GM04504 (cell line): ENCODE measurements at places on chromosomes 12 and 14.

DNA sequence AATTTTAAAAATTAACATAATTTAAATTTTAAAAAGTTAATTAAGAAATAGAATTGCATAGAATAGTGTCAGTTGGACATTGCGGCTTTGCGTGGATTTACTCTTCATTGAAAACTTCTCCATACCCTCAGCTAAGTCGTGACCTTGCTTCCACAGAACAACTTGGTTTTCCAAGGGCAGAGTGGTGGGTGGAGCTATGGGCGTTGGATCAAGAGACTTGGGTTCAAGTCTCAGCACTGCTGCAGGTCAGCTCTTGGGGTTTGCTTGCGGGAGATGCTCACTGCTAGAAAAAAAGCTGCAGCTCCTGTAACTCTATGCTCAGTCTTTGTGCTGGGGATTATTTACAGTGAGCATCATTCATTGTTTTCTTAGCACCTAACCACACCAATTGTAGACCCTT is 133.7 kb downstream of the PRIMA1 start:
- no peak for DNase-seq

DNA sequence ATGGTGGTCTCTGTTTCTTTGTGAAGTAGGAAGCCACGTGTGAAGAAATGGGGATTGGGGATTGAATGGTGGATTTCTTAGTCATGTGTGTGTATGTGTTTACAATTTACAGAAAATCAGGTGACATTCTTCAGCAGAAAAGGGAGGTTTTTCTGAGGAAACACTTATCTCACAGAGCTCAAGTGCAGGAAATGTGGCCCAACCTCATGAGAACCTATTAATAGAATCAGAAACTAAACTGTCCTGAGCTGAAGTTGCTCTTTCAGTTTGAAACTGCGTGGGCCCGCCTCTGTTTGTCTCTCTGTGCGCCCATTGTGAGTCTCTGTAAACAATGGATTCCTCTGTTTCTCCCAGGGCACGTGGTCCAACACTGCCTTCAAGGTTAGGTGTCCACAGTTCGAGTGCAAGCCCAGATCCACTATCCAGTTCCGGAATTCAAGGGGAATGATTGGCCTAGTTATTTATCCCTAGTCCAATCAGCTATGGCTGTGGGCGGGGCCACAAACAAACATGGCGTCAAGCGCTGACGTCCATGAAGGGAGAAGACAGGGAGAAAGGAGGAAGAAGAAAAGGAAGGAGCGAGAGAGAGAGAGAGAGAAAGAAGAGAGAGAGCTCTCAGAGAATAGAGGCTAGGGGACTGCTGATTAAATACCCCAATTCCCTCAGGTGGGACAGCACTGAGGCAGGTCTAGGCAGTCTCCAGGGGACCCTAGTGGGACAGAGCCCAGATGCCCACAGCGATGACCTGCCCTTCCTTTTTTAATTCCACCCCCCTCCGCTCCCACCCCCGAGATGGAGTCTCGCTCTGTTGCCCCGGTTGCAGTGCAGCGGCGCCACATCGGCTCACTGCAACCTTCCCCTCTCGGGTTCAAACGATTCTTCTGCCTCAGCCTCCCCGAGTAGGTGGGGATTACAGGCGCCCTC is 31.4 kb upstream of the C12orf76 start:
- DNase-seq, result no peak

- no peak for DNase-seq
These were observed 278.9 kb upstream of the GARIN2 start for GRCh38 chr14:66910311-66910840.

GRCh38 chr12:123134271-123134671 is 16.6 kb downstream of the PITPNM2 start:
- no peak for DNase-seq

- no peak for DNase-seq
These were observed 149.4 kb downstream of the DICER1 start for GRCh38 chr14:95007921-95008320.

DNA sequence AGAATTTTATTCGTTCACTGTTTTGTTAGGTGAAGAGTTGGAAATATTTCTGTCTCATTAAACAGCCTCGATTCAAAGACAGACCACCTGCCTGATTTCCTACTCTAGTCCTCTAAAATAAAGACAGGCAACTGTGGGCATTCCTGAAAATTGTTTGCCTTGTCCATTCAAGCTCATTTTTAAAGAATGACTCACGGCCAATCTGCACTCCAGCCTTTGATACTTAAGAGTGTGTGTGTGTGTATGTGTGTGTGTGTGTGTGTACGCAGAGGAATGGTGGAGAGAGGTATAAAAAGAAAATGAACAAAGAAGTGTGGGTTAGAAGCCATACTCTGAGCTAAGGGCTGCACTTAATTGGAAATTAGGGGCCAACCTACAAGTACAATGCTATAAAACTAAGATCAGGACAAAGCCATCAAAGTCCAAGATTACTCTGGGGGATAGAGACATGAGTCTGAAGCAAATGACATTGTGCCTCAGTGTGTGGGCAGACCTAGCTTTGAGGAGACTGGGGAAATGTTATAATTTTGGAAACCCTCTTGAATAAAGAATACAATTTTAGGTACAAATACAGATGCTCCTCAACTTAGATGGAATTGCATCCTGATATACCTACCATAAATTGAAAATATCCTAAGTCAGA is 45.6 kb upstream of the SOCS2 start:
- DNase-seq, result peak; percentile 65

DNA sequence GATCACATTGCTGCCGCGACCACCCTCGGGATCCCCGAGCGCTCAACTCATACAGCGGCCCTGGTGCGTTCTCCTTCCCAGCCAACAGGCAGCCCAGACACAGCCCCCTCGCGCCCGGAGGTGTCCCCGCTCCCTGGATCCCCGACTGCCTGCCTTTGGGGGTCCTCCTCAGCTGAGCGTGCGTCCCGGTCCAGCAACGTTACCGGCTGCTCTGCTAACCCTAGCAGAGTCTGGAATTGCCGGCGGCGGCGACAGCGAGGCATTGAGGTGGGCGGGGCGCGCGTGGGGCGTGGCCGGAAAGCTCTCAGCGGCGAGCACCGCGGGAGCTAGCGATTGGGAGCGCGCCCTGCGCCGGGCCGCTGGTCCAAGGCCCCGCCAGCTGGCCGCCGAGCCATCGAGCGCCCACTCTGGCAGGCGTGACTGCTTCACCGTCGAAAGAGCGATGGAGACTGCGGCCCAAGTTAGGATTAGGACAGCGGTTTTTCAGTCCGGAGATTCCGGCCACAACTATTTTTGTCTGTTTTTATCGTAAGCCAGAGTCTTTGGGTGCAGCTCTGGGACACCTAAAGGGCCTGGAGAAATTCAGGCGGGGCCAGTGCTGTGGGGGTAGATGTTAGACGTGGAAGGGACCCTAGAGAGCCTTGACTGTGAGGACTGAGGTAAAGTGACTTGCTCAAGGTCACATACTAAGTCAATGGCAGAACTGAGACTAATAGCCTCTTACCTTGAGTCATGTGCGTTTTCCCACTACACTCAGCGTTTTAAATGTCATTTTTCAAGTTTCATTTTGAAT is at the start of gene HEATR5A:
TSS of gene HEATR5A (minus strand) at position 232 of the 793 bp plus-strand sequence. CDS start 17,575 bp downstream, outside the sequence.
- peak; percentile 92 for DNase-seq

DNA sequence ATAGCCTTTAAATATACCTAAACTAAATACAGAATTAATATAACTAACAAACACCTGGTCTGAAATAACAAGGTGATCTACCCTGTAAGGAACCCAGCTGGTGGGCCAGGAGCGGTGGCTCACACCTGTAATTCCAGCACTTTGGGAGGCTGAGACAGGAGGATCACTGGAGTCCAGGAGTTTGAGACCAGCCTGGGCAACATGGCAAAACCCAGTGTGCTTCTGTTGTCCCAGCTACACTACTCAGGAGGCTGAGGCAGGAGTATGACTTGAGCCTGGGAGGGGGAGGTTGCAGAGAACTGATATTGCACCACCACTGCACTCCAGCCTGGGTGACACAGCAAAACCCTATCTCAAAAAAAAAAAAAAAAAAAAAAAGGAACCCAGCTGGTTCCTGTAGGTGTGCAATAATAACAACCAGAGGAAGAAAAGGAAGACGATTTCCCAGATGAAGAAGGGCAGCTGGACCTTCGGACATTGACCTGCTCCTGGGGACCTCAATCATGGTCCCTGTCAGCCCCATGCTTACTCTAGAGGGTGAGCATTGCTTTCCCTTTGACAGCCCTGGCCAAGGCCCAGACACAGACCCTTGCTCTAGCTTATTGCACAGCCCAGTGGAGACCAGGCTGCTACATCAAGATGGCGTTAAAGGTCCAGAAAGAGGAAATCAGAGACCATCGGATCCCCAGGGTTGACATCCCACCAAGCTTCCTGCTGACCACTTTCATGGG is 5.4 kb downstream of the FOS start:
- no peak for DNase-seq

DNA sequence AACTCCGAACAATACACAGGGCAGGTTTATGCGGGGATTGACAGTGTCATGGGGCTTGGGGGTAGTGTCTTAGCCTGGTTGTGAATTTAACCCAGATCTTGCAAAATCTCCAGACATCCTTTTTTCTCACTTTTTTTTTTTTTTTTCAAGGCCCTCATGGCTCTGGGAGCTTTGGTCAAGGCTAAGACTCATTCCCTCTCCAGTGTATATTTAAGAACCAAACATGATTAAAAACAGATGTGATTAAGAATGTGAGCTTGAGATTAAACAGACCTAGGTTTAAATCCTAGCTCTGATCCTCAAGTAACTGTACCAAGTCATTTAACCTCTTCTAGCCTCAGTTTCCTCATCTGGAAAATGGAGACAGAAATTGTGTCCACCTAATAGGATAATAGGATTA is 151.7 kb upstream of the FUT8 start:
- peak; percentile 58 for DNase-seq

GRCh38 chr12:57604454-57604991 is at the start of gene DTX3:
Gene DTX3, plus strand, starts transcription at chr12:57604824. Its CDS starts 1,694 bp downstream, at chr12:57606518.
- no peak for DNase-seq

GRCh38 chr14:102927878-102928411 is 5.5 kb downstream of the AMN start:
- no peak for DNase-seq

DNA sequence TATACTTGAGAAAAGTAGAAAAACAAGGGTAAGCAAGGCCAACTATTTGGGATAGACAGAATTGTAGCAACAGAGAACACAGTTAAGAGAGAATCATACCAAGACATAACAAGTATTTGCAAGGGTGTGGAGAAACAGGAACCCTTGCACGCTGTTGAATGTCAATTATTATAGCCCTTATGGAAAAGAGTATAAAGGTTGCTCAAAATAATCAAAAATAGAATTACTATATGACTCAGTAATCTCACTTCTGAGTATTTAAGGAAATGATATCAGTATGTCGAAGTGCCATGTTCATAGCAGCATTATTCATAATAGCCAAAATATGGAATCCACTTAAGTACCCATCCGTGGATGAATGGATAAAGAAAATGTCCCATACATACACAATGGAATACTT is 193.3 kb downstream of the PHLDA1 start:
- no peak for DNase-seq

DNA sequence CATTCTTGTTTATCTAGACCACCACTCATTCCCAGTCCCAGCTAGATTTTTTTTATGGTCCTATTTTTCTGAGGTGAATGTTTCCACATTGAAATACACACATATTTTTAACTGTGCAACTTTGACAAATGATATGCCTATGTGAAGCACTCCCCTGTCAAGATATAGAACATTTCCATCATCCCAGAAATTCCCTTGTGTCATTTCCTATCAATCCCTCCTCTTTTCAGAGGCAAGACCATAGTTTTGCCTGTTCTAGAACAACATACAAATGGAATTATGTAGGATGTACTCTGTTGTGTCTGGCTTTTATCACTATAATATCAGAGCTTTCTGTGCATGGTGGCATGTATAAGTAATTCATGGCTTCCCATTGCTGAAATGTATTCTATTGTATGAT is 32.7 kb downstream of the TMEM19 start:
- DNase-seq, result no peak

GRCh38 chr14:39617537-39617936 is 185.3 kb upstream of the FBXO33 start:
- no peak for DNase-seq

DNA sequence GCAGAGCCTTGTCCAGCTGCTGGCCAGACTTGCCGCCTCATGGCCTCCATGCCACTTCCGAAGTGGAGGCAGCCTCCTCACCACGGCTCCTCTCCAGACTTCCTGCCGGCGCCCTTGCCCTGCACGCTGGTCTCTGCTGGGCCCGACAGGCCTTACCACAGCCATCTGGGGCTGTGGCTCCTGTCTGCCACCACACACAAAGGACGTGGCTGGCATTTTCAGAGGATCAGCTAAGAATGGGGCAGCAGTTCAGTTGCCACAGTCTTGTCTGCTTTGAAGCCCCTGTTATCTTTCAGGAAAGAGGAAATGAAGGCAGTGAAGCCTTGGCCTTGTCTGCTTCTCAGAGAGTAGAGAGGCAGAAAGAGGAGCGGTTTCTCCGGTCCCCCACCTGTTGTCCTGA is 178.0 kb upstream of the FKBP4 start:
- no peak for DNase-seq

DNA sequence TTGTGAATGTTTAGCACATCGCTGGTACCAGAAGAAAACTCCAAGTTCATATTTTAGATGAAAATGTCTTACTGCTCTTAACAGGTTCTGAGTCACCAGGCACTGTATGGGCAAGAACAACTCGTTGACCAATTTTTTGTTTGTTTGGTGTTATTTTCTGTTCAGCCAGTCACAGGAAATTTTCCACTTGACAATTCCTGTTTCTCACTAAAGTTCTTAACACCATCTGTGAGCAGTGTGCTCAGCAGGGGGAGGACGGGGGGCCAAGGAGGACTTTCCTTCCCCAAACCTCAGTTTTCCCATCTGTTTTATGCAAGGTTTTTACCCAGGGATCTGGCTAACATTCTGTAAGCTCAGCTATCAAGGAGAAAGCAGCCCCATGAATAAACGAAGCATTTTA is 3.0 kb downstream of the NUAK1 start:
- DNase-seq, result no peak

DNA sequence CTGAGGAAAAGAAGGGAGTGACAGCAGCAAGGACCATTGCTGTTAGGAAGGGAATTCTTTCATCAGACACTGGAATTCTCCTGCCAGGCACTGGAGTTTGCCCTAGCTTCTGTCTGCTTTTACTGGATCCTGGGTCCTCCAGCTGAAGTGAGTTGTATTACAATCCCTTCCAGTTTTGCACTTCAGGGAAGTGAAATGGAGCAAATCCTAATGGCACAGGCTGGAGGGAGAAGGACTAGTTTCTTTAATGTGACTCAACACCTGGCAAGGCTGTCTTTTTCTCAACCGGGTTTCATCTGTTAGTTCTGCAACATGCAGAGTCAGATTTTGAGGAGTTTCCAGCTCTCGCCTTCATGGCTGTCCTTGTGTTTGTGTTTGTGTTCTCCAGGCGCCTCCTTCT is 45.8 kb downstream of the ETV6 start:
- DNase-seq, result peak; percentile 56

DNA sequence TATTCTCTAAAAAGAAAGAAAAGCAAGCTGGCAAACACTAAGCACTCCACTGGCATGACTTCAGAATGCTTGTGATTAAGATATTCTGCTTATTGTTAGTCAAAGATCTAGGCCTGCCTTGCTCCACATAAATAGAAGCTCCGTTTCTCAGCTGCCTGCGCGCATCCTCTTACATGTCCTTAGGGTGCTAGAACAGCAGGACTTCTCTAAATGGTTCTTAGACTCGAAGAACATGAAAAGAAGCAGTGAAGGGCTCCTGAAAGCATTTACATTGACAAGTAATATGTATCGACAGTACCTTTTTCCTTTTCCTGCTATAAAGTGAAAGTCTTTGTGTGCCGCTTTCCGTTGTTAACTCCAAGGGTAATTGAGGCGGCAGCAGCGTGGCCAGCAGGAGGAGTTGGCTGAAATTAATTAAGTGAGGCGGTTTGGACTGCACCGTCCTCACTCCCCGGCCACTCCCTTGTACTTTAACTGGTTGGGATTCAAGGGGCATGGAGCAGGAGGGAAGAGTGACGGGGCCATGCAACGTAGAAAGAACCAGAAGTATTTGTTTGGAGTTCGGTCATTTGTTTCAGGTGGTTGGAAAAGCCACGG is 34.2 kb upstream of the OTX2 start:
- no peak for DNase-seq

- no peak for DNase-seq
These were observed 66.6 kb upstream of the BICD1 start for GRCh38 chr12:32039917-32040575.
